Fibroblast of the aortic adventitia (primary cell): ENCODE measurements at places on chromosomes 11 and 22. TPM values are rescaled to one million over a fixed set of nuclear protein-coding genes. Genes with fewer than 3 reads are reported as not detected.

DNA sequence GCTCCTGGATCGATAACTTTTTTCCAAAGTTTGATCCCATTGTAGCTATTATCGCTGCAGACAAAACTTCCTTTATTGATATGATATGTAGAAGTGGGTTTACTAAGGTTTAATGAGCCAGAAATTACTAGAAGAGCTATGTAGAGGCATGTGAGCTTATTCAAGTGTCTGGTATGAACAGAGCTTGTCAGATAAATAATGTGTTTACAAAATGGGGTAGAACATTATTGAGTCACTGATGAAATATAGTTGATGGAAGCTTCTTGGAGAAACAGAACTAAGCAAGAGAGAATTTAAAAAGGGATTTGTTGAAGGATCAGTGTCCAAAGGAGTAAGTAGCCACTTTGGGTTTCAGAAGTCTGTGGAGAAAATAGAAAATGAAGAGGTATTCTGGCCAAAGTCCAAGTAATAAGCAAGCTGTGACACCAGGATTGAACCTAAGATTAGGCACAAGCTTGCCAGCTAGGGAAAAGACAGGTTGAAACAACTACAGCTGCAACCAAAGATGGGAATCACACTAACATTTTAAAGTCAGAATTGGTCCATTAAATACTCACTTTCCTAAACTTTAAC, 104.3 kb downstream of the MAML2 start:
- no peak for DNase-seq

- no peak for DNase-seq
Observed at GRCh38 chr11:126603486-126603885, 248.0 kb downstream of the ST3GAL4 start.

GRCh38 chr11:10331548-10332289, 26.8 kb downstream of the ADM start:
- DNase-seq = no peak

DNA sequence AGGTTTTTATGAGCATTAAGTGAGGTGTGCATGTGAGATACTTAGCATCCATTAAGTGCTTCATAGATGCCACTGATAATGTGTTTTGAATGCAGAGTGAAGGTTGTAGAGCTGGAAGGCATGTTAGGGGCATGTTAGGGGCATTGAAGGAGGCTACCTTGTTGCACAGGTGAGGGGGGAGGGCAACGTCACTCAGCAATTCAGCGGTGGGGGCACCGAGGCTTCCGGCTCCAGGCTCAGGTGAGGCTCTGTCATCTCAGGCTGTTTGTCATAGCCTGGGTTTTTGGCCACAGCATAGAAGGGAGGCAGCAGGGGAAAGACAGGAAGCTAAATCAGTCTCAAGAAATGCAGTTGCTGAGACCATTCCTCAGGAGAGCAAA, 299.0 kb downstream of the NTM start:
- DNase-seq = no peak

GRCh38 chr11:67048515-67049130, 8.0 kb upstream of the RHOD start:
- DNase-seq = no peak

DNA sequence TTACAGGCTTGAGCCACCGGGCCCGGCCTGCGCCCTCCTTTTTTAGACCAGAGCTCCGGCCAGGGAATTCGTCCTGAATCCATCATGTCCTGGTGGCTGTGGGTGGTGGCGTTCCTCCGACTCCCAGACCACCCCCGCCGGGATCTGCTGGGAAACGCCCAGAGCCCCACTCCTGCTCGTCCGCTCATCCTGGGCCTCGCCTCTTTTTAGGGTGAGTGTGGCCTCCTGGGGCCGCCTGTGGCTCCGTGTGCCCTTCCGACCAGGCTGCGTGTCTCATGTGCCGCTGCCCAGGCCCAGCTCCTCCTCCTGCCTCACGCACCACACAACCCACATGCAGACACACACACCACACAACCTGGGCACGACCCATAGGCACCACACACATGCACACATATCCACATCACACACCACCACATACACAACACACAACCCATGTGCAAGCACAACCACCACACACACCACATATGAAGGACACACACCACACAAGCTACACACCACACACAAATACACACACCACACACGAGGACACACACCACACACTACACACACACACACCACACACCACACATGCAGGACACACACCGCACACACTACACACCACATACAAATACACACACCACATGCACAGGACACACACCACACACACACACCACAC, 946.2 kb downstream of the BRD1 start:
- no peak for DNase-seq

DNA sequence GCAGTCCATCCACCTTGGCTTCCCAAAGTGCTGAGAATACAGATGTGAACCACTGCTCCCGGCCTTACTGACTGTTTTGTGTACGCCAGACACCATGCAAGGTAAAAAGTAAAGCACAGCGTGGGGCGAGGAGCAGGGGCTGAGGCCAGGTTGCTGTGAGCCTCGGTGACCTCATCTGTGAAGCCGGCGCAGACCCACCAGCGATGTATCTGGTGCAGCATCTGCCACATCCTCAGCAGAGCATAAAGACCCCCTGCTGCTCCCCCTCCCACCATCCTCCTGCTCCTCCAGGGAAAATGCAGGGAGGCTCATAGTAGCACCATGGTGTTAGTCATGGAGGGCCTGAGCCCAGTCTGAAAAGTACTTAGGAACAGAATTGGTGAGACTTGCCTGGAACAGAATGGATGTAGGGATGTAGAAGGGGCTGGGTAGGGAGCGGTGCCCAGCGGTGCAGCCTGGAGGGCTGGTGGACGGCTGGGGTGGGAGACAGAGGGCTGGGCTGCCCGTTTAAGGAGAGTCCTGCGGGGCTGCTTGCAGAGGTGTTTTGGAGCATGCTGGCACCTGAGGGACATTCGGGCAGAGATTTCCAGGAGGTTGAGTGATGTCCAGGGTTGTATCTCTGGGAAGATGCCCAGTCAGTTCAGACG, 462.4 kb downstream of the BRD1 start:
- DNase-seq = no peak

The TNNI2 gene
- total RNA-seq = not detected in 2 replicates

The AHNAK gene
- 737 and 1,851 TPM in 2 replicates for total RNA-seq

The RAB3IL1 gene
- 17.1 and 50.7 TPM in 2 replicates for total RNA-seq

The SLC22A8 gene
- total RNA-seq = not detected in 2 replicates

The HSPB2 gene
- 1.5 and 3.3 TPM in 2 replicates for total RNA-seq
